ENCODE measurements at places on chromosomes 16 and 17. TPM values are rescaled to one million over a fixed set of nuclear protein-coding genes. Genes with fewer than 3 reads are reported as not detected.

- DNase-seq, result no peak
These were observed 248.9 kb downstream of the SHISA9 start for GRCh38 chr16:13150181-13150885.

GRCh38 chr17:65618516-65618915, 57.1 kb upstream of the AXIN2 start:
- no peak for DNase-seq

DNA sequence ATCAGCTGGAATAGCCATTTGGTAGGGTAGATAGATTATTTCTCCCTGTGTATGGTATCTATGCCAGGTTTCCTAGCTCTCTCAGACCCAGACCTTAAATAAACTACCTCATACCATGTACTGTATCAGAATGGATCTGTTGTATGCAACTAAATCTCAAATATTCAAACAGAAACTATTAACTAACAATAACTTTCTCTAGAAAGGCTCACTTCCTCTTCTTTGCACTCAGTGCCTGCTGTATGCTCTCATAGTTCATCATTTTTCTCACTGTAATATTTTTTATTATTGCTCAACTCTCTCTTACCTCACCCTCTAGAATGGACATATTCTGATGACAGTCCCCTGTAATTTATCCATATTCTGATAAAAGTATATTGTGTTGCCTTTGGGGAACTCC, 182.4 kb downstream of the TOX3 start:
- DNase-seq, result no peak

GRCh38 chr17:1109606-1110540, 69.9 kb downstream of the ABR start:
- peak; percentile 59 for DNase-seq

DNA sequence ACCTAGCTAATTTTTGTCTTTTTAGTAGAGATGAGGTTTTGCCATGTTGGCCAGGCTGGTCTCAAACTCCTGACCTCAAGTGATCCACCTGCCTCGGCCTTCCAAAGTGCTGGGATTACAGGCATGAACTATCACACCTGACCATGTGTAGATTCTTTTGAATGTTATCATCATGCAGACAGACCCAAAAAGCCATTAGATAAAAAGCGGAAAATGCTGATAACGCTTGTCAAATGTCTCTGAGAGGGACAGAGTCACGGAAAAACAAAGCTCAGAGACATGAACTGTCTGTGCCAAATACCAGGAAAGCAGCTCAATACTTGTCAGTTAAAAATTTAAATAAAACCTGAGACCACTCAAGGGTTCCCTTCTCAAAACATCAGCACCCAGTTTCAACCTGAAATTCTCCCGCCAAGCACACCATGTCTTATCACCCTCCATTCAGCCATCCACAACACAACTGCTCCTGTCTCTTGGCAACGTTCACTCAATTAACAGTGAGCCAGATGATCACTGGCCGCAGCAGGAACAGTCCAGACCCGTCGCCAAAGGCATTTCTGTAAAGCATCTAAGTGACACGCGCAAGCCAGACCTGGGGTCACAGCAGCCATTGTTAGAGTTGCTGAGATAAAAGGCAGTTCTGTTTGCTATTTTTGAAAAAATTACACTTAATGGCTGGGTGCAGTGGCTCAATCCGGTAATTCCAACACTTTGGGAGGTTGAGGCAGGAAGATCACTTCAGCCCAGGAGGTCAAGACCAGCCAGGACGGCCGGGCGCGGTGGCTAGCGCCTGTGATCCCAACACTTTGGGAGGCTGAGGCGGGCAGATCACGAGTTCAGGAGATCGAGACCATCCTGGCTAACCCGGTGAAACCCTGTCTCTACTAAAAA, 29.7 kb downstream of the FANCA start:
- DNase-seq, result no peak

ITGAL gene
- not detected for total RNA-seq

All from neural crest cell (in vitro differentiated cells).